Stimulated activated CD8-positive, alpha-beta memory T cell treated with anti-CD3 and anti-CD28 coated beads, Interleukin-4, amount 100 ng/mL, for 1 hour (primary cell): ENCODE measurements at places on chromosomes 2 and 18.

GRCh38 chr2:56177420-56178220 lies 6.2 kb upstream of the CCDC85A start:
- no peak for DNase-seq

GRCh38 chr18:42883169-42883568 lies 232.3 kb downstream of the RIT2 start:
- no peak for DNase-seq

DNA sequence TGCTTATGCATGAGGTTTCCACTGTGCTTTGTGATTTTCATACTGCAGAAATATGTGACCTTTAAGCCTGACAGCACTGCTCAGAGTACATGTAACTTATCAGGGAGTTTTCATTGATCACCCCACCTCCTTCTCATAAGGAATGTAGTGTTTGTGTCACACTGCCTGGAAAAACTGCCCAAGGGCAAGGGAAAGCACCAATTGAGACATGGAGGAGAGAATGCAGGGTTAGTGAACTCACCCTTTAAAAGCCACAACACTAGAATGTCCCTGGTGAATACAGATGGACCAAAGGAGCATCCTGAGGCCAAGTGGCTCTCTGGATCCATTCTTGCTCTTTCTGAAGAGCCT lies 147.2 kb upstream of the SPATS2L start:
- DNase-seq: no peak

DNA sequence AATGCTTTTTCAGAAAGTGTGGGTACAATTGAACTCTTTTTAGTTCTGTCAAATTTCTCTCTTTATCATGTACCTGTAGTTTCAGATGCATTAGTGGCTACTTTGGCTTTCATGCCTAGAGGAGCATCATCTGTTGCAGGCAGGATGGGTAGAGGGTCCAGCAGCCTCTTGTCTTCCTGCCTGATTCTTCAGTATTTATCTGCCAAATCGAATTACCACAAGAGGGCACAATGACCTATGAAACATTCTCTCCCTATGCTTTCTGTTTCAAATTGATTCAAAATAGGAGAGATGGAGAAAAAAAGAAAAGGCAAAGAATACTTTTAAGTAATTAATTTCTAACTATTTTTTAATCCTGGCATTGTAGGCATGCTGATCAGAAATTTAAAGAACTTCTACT lies 477.2 kb downstream of the TRIB2 start:
- DNase-seq: no peak

DNA sequence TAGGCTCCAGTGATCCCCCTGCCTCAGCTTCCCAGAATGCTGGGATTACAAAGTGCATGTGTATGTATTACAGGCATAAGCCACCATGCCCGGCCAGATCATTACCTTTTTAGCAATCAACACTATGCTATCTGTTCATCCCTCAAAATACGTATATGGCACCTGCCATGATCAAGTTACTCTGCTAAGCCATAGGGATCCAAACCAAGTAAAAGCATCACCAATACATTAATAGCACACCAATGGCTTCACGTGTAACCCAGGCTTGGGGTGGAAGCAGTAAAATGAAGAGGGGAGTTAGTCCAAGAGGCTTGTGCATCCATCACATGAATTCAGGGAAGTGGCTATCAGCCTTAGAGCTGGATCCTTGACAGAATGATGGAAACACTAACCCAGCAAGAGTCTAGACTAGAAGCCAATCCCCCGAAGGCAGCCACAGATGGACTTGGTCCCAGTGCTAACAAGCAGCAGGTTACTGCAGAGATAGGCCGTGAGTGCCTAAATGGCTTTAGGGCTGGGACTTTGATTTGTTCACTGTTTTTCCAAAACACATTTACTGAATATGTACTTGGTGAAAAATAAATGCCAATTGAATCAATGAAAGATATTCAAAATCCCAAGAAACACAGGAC lies 11.3 kb downstream of the HDLBP start:
- no peak for DNase-seq

- DNase-seq: no peak
These were observed 63.6 kb downstream of the ASXL2 start for GRCh38 chr2:25814681-25815080.

DNA sequence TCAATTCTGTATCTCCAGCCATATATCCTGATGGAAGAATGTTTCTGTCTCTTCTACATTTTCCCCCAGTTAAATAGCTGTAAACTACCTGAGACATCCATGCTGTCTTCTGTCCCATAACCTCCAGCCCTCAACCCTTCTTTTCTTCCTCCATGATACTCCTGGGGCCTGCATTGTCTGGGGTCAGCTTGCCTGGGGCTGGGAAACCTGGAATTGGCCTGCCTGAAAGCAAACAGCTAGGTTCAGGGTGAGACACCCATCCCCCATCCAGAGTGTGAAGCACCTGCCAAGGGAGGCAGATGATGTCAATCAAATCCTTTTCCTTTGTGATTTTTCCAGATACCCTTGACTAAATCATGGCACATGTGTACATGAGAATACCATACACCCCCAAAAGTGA lies 313.7 kb upstream of the MGAT5 start:
- no peak for DNase-seq

DNA sequence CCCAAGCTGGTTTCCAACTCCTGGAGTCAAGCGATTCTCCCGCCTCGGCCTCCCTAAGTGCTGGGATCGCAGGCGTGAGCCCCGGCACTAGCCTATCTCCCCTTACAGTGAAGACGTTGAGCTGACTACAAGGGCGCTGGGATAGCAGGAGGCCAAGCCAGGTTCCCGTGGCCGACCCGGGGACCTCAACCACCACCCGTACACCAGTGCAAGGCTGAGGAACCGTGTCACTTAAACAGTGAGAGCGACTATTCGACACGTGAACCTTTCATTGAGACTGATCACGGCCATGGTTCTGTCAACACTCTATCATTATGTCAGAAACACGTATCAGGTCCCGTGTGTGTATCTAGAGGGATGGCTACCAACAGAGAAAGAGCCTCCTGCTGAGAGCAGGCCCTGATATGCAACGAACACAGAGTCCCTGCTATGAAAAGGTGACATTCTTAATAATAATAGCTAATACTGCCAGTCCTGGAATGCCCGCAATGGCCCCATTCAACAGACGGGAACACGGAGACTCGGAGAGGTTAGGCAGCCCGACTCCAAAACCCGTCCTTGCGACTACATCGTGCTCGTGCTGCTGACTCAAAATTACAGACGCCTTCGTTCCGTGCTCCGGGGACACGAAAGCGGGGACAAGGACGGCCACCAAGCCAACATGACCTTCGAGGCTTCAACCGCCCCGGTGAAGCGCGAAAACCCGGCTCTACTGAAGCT lies 833 bp downstream of the AFG3L2 start:
- no peak for DNase-seq

DNA sequence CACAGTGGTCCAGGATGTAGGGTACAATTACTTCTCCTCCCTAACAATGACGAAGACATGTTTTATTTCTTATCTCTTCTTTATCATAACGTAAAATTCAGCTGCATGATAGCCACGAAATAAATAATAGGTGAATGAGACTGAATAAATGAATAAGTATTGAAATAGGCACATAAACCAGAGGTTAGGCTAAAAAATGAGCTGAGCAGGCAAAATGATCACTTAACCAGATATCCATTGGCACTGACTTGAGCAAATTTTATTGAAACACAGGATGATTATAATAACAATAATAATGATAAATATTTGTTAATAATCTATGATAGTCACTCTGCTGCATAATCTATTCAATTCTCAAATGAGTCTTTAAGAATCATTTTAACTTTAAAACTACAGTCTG lies 506.9 kb upstream of the ZNF804A start:
- no peak for DNase-seq

DNA sequence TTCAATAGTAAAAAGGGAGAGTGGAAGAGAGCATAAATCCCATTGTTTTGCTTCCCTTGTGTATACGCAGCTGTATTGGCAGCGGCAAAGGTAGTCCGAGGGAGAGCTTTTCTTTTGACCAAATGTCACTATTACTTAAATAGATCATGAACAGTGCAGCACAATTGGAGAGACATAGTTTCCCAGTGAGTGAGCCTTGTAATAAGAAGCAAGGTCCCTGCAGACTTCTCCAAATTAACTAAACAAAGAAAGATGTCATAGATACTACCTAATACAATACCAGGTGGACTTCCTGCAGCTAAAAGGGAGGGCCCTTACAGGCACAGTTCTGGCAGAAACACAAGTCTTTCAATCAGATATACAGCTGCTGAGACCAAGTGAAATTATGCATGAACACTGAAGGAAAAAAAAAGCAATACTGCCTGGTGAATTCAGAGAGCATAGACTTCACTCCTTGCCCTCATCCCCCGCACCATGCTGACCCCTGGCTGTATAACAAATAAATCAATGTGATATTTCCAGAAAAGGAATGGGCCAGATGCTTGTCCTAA lies 404.7 kb upstream of the CDH2 start:
- no peak for DNase-seq

GRCh38 chr2:202378001-202378400 lies 1.9 kb downstream of the BMPR2 start:
- no peak for DNase-seq

DNA sequence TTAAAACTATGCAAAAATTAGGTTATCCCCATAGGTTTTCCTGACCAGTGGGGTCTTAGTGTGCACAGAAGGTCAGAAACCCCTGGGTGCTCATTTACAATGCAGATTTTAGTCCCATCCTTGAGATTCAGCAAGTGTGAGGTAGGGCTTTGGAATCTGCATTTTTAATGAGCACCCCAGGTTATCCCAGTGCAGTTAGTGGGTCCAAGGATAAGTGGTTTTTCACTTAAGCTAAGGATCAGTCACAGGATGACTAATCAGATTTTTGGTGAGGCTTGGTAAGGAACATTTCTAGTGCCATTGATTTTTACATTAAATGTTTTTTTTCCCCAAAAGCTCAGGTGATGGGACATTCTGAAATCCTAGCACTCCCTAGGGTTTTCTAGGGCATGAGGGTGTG lies 50.7 kb upstream of the MGAT5 start:
- no peak for DNase-seq

DNA sequence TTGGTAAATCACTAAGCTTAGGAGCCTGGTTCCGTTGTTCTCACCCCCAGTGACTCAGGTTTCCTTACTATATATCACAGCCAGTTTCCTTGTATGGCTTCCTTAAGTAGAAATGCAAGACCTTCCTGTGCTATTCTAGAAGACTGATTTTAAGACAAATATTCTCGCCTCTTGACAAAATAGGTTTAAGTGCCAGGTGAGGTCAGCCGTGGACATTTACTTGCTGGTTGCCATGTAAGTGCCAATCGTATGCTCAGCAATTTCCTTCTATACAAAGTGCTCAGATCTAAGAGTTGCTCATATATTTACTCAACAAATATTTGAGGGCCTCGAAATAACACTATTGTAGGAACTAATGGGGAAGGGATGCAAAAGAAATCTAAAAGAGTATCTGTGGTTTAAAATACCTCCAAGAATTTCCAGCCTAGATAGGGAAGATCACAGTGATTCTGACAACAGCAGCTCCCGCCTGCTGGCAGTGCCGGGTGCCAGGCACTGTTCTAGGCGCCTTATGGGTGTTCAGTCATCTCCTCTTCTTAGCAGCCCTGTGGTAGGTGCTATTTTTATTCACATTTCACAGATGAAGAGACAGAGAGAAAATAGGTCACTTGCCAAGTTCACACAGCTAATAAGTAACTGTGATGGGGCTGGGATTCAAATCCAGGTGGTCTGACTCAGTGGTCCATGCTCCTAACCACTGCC lies 95.3 kb upstream of the B3GNT7 start:
- no peak for DNase-seq

DNA sequence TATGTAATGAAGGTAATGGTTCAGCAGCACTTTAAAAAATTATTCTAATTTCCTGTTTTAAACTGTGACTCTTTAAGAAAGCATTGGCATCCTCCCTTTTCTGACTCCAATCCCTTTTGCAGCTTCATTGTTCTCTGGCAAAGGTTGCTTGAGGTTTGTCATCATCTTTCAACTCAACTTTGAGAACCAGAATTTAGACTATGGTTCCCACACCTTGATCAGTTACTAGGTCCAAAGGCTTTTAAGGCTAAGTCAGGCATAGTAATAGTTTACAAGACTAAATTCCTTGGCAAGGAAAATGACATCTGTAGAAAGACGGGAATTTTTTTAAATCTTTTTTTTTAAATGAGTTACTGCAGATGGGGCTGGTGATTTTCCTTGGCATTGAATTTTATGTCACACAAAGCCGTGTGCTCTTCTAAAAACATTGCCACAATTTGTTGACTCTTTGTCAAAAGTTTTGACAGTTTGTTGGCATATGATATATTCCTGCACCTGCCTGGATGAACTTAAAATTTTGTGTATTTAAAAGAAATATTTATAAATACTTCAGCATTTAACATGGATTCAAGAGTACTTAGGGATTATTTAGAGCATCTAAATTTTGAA lies 451.0 kb downstream of the MEIS1 start:
- no peak for DNase-seq

GRCh38 chr2:134262684-134263083 lies 8.8 kb downstream of the MGAT5 start:
- DNase-seq: no peak

DNA sequence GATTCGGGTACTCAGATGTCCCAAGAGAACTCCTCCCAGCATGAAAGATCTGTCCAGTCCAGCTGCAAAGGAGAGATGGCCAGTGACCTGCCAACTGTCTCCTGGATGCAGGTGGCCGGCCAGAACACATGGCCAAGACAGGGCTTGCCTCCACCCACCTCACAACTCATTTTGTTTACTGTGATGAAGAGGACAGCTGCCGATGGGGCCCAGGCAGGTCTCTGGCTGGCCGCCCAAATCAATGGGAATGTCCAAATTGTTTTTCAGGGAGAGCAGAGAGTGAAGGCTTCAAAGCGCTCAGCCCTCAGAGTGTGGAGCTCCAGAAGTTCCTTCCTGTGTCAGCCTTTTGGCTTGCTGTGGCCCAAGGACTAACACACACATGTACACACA lies 41.9 kb downstream of the FOSL2 start:
- DNase-seq: no peak

DNA sequence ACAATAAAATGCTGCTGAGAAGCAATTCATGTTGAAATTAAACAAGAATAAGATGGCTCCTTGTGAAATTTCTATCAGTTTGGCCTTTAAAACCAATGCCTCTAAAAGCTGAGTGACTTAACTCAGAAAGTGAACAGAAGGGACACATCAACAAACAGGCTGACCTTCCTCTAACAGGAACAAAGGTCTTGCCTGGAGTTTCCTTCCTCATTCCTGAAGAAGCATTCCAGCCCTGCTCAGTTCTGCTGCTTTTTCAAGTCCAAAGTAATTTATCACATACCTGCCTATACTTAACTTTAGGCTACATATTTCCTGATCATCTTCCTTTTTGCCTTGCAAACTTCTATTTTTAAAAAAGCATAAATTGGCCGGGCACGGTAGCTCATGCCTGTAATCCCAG lies 14.1 kb downstream of the PTRHD1 start:
- DNase-seq: no peak

DNA sequence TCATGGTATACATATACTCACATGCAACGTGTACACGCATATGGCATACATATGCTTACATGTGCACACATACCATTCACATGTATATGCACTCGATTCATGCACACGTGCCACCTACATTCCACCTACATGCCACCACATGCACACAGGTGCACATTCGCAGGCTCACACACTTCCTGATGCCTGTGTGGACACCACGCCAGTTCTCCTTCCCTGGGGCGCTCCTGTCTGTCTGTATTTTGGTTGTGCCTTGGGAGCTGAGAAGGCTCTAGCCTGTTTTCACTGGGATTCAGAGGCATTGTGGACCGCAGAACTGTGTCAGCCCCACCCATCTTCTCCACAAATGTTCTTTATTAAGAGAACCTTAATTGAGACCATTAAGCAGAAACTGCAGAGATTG lies 96.6 kb upstream of the CTDP1 start:
- no peak for DNase-seq

GRCh38 chr2:241686324-241686649 lies 328 bp downstream of the DTYMK start:
- DNase-seq: no peak
